Gastrocnemius medialis (tissue), 4 donors: ENCODE measurements at places on chromosomes 3 and 15. TPM values are rescaled to one million over a fixed set of nuclear protein-coding genes. Genes with fewer than 3 reads are reported as not detected.

The DUOXA2 gene
- total RNA-seq = not detected

The LTK gene
- not detected for total RNA-seq

GRCh38 chr15:88193415-88193814, 63.1 kb downstream of the NTRK3 start:
- no peaks in the 10 kb centered on the region for H3K27me3 ChIP-seq
- no peaks in the 10 kb centered on the region for H3K36me3 ChIP-seq
- no peak for DNase-seq
- no peak overlapping the region for H3K4me3 ChIP-seq
- H3K4me1 ChIP-seq = no peaks in the 10 kb centered on the region

GRCh38 chr15:33551860-33552259, 241.1 kb downstream of the RYR3 start:
- no peak overlapping the region for H3K27ac ChIP-seq
- no peaks in the 10 kb centered on the region for H3K27me3 ChIP-seq

GRCh38 chr15:69525543-69525942, 72.9 kb downstream of the RPLP1 start:
- H3K4me3 ChIP-seq = no peak overlapping the region
- no peaks in the 10 kb centered on the region for H3K27me3 ChIP-seq
- no peak overlapping the region for H3K27ac ChIP-seq

GRCh38 chr3:139654637-139655365, 23.0 kb downstream of the NMNAT3 start:
- no peaks in the 10 kb centered on the region for H3K27me3 ChIP-seq
- no peak for DNase-seq
- H3K27ac ChIP-seq = no peak overlapping the region
- H3K4me3 ChIP-seq = no peak overlapping the region

DNA sequence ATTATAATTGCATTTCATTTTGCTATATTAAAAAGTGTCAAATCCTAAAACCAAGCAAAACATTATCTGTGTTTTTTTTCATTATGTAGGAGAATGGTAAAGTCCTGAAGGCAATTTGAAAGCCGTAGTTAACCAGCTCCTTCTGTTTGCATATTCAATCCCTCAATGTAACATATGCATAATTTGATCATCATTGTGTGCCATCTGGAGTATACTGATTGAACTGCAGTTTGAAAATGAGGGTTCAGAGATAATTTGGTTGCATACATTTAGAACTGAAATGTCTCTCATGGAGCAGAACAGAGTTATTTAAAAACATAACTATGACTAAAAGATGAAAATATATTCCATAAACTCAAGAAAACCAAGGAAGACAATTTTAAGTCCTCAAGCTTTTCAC, 518.6 kb downstream of the GBE1 start:
- H3K4me3 ChIP-seq = no peak overlapping the region
- no peak for DNase-seq
- no peaks in the 10 kb centered on the region for H3K4me1 ChIP-seq
- H3K27ac ChIP-seq = no peak overlapping the region
